Brain (organoid and tissue), 16 donors: ENCODE measurements at places on chromosomes 7 and 10. TPM values are rescaled to one million over a fixed set of nuclear protein-coding genes. Genes with fewer than 3 reads are reported as not detected.

DNA sequence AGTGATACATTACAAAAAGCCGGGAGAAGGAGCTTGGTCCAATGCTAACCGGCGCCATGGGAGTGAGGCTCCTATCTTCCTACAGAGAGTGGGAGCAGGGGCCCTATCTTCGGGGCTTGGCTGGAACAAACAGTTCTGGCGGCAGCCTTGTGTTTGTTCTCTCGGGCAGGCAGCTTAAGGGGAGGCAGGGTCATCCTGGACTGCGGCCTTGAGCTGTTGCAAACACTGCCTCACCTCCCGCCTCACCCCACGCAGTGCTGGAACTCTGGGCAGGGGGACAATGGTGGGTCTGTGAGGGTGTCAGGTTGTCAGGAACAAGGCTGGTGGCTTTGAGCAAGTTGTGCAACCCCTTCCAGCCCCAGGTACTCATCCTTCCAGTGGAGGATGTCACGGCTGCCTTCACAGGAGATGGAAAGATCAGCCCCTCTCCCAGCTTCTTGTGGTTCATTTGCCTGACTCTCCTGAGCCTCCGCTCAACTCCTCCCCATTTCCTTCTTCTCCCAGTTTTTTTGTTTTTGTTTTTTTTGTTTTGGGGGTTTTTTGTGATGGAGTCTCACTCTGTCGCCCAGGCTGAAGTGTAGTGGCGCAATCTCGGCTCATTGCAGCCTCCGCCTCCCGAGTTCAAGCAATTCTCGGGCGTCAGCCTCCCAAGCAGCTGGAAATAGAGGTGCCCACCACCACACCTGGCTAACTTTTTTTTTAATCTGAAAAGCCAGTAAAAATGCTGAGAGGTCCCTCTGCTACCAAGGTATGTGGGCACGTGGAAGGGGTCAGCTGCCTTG, 57.4 kb downstream of the SPOCK2 start:
- no peak for DNase-seq

- DNase-seq = no peak
Observed at GRCh38 chr7:140448781-140449480, 30.4 kb downstream of the MKRN1 start.

DNA sequence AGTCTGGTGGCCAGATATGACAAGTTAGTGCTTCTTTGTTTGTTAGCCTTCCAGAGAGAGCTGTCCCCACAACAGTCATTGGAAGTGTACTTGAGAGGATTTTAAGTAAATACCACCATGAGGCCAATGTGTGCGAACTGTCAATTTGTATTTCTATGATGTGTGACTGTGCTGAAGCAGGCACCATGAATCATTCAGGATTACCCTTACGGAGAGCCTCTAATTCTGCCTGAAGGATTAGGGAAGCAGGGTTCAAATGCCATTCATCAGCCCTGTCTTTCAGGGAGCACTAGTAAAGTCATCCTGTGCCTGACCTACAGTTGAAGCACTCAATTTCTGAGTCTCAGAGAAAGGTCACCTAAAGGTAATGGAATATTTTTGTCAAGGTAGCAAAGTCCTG, 109.3 kb downstream of the GATA3 start:
- DNase-seq = no peak

DNA sequence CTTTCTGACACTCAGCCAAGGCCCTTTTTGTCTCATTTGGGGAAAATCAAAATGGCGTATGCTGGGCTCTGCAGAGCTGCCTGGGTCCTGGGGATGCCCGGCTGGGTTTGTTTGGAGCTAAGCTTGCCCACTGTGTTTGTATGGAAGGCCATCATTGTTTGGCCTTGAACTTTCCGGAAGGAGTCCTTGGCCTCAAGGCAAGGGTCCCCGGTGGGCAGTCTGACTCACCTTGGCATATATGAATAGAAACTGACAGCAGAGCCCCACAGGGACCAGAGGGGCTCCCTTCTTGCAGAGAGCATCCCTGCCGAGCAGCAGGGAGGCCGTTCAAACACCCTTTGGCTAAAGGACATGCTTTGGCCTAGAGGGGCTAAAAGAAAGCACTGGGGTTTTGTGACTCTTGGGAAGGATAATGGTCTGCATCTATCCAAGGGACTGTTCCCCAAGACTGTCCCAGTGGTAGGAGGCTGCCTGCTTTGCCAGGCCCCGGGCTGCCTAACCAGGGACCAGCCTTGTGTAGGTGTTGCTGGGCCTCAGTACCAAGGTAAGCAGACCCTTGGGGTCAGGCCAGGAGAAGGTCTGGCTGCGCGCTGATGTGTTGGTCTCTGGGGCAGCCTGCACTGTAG, 15.0 kb downstream of the SLC18A2 start:
- no peak for DNase-seq

ANKMY2 gene
- polyA plus RNA-seq = 14.7 TPM
